ENCODE measurements at places on chromosomes 3 and 15. TPM values are rescaled to one million over a fixed set of nuclear protein-coding genes. Genes with fewer than 3 reads are reported as not detected.

GRCh38 chr15:55915221-55915620 lies 78.2 kb downstream of the NEDD4 start:
- DNase-seq, result no peak
- no peak overlapping the region for H3K27ac ChIP-seq
- no peaks in the 10 kb centered on the region for H3K27me3 ChIP-seq
- no peaks in the 10 kb centered on the region for H3K36me3 ChIP-seq
- H3K4me3 ChIP-seq, result no peak overlapping the region

GRCh38 chr3:55461896-55462295 lies 25.2 kb downstream of the WNT5A start:
- H3K27me3 ChIP-seq, result no peaks in the 10 kb centered on the region
- H3K36me3 ChIP-seq, result no peaks in the 10 kb centered on the region
- H3K27ac ChIP-seq, result no peak overlapping the region
- no peaks in the 10 kb centered on the region for H3K4me1 ChIP-seq

ARHGEF26 gene
- total RNA-seq, result 10.0 TPM

STRC gene
- total RNA-seq, result 0.59 TPM

GRCh38 chr3:171354706-171355582 lies 105.3 kb downstream of the TNIK start:
- peaks cover 63% of the 10 kb centered on the region for H3K4me1 ChIP-seq
- no peak overlapping the region for H3K27ac ChIP-seq
- no peaks in the 10 kb centered on the region for H3K27me3 ChIP-seq
- no peak overlapping the region for H3K4me3 ChIP-seq
- no peak for DNase-seq

LPP gene
- total RNA-seq, result 113 TPM

GRCh38 chr3:180070925-180071324 lies 34.2 kb upstream of the PEX5L start:
- no peak overlapping the region for H3K27ac ChIP-seq
- H3K4me1 ChIP-seq, result no peaks in the 10 kb centered on the region
- no peaks in the 10 kb centered on the region for H3K27me3 ChIP-seq
- no peaks in the 10 kb centered on the region for H3K36me3 ChIP-seq
- H3K4me3 ChIP-seq, result no peak overlapping the region

- no peaks in the 10 kb centered on the region for H3K4me1 ChIP-seq
- H3K27ac ChIP-seq, result no peak overlapping the region
- no peak overlapping the region for H3K4me3 ChIP-seq
- H3K27me3 ChIP-seq, result no peaks in the 10 kb centered on the region
- DNase-seq, result no peak
These were observed 35.9 kb downstream of the MINAR1 start for GRCh38 chr15:79467865-79468586.

GRCh38 chr3:106533093-106533787 lies 664.4 kb upstream of the CBLB start:
- no peaks in the 10 kb centered on the region for H3K4me1 ChIP-seq
- H3K27me3 ChIP-seq, result no peaks in the 10 kb centered on the region
- H3K4me3 ChIP-seq, result no peak overlapping the region
- H3K36me3 ChIP-seq, result no peaks in the 10 kb centered on the region
- no peak for DNase-seq

MELTF gene
- 202 TPM for total RNA-seq

- no peak overlapping the region for H3K4me3 ChIP-seq
- H3K27ac ChIP-seq, result no peak overlapping the region
- H3K4me1 ChIP-seq, result no peaks in the 10 kb centered on the region
- no peaks in the 10 kb centered on the region for H3K27me3 ChIP-seq
- H3K36me3 ChIP-seq, result no peaks in the 10 kb centered on the region
These were observed 621.5 kb upstream of the SEMA6D start for GRCh38 chr15:47095833-47096232.

GRCh38 chr3:51382947-51383578 lies 2.0 kb upstream of the MANF start:
- peak; percentile 18 for DNase-seq
- peaks cover 25% of the 10 kb centered on the region for H3K4me1 ChIP-seq
- 0 out of 2 replicates have a peak, but pooled peaks cover 8% of the 10 kb centered on the region for H3K36me3 ChIP-seq
- H3K4me3 ChIP-seq, result peak overlapping the region; percentile 91

GRCh38 chr3:15097891-15098290 lies 1.1 kb downstream of the RBSN start:
- peaks cover 8% of the 10 kb centered on the region for H3K36me3 ChIP-seq
- no peak overlapping the region for H3K27ac ChIP-seq
- H3K4me3 ChIP-seq, result peak overlapping the region; percentile 98
- peaks cover 14% of the 10 kb centered on the region for H3K4me1 ChIP-seq
- H3K27me3 ChIP-seq, result no peaks in the 10 kb centered on the region

IQCF5 gene
- total RNA-seq, result not detected

SMAD6 gene
- 10.6 TPM for total RNA-seq

MUC20 gene
- 98.1 TPM for total RNA-seq
